Heart right ventricle (tissue), 16 donors: ENCODE measurements at places on chromosomes 5 and 9. TPM values are rescaled to one million over a fixed set of nuclear protein-coding genes. Genes with fewer than 3 reads are reported as not detected.

ADAMTS16 gene
- total RNA-seq = 0.05 TPM

SMIM23 gene
- not detected for total RNA-seq

DNA sequence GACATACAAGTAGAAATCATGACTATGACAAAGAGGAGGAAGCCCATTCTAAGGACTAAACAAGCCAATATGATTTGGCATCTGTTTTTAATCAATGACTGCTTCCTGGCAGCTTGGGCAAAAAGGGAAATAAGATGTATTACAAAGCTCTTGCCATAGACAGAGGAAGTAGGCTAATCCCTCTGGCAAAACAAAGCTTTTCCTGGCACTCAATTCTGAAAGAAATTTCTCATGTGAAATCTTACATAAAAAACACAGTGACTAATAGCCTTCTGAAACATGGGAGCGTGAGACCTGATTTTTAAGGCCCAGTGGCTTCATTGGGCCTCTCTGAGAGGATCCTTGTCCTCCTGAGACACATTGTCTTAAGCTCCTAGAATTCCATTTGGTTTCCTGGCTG lies 93.6 kb downstream of the COL23A1 start:
- no peak for DNase-seq

DNA sequence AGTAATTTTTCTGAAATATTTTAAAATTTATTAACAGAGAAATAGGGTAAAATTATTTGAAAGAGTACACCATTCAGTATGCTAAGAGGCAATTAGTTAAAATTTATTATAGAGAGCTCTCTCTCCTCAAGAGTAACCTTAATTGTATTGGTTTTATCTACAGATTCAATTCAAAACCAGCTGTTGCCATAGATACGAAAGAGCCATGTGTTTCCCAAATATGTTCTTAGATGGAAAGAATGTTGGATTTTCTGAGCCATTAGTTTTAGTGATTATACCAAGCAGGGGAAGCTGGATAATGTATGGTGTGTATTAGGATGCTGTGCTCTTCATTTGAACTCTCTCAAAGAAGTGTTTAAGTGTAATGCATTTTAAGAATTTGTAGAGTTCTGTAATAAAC lies 27.8 kb downstream of the C7 start:
- DNase-seq = no peak

- DNase-seq = no peak
Measured at GRCh38 chr9:15158064-15158463, 149.0 kb downstream of the TTC39B start.

LECT2 gene
- total RNA-seq = not detected

DNA sequence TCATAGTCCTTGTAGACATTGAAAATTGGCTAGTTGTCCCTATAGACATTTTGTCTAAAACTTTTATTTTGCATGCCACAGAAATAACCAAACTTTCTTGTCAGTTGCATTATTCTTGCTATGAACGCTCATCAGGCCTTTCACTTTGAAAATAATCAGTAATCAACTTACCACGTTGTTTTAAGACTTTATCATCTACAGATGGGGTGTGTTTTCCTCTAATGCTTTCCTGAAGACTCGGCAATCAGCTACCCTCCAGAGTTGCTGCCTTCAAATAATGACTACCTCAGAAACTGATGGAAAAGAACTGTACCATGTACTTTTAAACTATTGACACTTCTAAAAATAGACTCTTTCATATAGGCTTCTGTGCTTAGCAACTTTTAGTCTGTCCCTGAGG lies 33.5 kb upstream of the HSPB3 start:
- no peak for DNase-seq

GRCh38 chr5:54243483-54244080 lies 66.8 kb downstream of the ARL15 start:
- DNase-seq = no peak

GRCh38 chr5:145975361-145976066 lies 39.1 kb downstream of the SH3RF2 start:
- DNase-seq = no peak

CDKN2B gene
- total RNA-seq = 2.3 TPM

DNA sequence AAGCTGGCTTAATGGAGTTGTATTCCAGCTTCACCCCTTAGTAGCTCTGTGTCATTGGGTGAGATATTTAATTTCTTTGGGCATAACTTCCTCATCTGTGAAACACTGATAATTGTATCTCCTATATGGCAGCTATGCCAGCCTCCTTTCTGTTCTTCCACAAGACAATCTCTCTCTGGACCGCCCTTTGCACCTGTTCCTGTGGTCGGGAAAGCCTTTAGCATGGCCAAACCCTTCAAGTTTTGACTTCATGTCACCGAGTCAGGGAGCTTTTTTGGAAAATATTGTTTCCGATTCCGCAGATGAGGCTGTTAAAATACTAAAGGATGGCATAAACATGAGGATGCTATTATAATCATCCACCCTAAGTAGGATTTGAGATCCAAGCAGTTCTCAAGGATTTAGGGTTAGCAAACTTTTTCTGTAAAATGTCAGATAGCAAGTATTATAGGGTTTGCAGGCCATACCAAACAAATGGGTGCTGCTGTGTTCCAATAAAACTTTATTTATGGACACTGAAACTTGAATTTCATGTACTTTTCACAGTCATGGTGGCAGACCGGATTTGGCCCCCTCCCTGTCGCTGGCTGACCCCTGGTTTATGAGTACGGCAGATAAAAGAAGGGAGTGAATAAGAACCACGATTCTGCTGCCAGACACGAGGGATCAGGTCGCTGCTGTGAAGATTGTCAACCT lies 695 bp upstream of the NDFIP1 start:
- no peak for DNase-seq

GRCh38 chr9:36659500-36659899 lies 86.8 kb downstream of the MELK start:
- DNase-seq = no peak

KIF24 gene
- total RNA-seq = 0.62 TPM

EQTN gene
- not detected for total RNA-seq

- DNase-seq = no peak
Measured at GRCh38 chr5:16502866-16503265, 37.3 kb upstream of the ZNF622 start.

DNA sequence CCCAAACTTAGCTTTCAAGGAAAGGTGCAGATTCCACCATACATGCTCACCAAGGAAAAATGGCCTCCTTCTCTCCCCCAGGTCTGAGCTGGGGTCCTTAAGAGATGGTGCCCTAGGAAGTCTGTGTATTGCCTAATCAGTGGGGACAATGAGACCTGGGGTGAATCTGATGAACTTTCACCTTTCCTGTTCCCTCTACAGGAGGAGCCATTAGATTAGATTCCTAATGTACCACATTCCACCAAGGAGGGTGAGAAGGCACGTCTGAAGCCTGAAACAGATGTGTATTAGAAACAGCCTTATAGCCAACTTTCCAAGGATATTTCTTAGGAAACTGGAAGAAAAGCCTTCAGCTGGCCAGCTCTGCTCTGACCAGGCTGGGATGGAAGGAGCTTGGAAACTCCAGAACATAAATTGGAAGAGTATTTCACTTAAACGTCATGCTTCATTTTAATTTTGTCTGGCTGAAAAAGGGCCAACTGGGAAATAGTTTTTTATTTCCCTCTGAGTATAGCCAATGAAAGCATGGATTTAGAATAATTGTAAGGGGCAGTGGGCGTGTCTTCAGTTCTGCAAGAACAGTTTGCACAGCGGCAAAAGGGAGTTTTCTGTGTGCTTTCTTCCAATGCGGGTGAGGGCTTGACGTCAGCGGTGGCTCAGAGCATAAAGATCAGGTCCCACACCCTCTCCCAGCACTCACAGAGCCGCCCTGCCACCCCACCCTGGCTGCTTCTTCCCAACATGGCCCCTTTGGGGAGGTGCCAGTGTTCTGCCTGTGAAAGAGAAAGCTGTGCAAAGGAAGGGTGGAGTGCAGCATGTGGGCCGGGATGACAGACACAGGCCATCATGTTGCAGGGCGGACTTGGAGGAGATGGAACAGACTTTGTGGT lies 210.9 kb downstream of the ESM1 start:
- DNase-seq = peak; percentile 66

- peak; percentile 61 for DNase-seq
Measured at GRCh38 chr9:129596541-129597331, 24.2 kb downstream of the C9orf50 start.

GRCh38 chr5:126600631-126601511 lies at the start of gene PHAX:
Gene PHAX (plus strand): TSS chr5:126600947. CDS start chr5:126600963, 16 bp downstream.
- peak; percentile 85 for DNase-seq

DOLK gene
- 8.5 TPM for total RNA-seq

- no peak for DNase-seq
Measured at GRCh38 chr9:27398982-27399653, 102.2 kb upstream of the EQTN start.

DNA sequence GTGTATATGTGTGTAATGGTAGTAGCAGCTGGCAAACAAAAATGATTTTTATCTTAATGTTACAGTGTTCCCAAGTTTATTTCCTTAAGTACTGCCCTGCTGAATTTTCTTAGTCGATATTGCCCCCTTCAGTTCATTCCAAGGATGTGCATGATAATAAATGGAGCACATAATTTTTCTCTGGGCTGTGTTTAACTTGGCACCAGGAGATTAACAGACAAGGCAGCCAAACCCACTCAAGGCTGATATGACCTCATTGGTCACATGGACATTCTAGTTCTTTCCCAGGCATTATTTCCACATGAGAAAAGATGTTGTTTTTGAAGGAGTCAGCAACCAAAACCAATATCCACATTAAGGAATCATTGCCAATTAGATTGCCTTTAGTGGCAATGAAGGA lies 61.8 kb downstream of the COX7C start:
- DNase-seq = no peak

DNA sequence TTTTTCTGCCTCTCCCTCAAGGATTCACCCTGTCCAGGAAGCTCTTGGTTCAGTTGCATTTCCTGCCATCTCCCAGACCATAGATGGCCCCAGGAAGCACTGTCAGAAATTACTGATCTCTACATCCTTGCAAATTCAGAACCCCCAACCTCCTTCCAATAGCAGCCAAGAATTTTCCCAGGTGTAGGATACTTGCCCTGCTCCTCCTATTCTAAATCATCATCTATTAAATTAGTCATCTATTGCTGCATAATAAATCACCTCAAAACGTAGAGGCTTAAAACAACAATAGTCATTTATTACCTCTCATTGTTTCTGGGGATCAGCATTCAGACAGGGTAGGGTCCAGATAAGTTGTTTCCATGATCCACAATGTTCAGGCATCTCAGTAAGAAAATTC lies 26.1 kb upstream of the ADRA1B start:
- no peak for DNase-seq

STPG3 gene
- total RNA-seq = not detected

DNA sequence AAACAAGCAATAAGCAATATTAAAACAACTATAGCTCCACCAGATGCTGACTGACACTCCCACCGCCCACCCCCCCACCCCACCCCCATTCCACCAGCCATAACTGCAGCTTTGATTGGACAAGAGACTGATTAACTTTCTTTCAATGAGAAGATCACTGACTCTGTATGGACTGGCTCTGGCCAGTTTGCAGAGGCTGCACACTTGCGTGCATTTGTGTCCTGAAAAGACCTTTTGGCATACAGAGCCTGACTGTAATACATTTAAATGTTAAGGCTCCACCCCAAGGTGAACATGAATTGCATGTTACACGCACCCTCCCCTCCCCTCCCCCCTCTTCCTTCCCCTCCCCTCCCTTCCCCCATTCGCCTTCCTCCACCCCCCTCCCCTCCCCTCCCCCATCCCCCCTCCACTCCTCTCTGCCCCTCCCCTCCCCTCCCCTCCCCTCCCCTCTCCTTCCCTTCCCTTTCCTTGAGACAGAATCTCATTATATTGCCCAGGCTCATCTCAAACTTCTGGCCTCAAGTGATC lies 31.1 kb downstream of the FGD3 start:
- DNase-seq = no peak

DNA sequence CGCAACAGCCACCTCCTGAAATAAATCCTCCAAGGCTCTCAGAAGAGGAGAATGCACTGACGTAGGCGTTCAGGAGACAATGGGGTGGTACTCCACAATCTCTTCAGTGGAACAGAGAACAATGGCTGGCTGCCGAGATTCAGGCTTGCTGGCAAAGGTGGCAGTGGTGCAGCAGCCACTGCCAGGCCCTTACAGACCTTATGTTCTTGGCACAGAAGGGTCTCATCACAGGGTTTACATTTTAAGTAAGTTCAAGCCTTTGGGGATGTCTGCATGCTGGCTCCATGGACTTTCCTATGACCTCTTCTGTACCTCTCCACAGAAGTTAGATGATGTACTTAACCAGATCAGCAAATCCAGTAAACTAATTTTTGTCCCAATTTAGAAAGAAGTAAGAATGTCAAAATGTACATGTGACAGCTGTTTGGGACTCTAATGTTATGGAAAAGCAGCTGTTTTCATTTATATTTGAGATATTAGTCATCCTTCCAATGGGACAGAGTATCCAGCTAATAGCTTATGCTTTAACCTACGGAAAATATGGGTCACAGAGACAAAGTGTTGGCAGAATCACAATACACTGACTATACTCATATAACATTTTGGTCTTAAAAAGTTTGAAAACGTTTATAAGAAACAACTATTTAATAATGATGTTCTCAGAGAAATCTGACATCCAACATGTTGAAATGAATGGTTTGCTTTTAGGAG lies 180.9 kb downstream of the MAPKAP1 start:
- DNase-seq = peak; percentile 68

GRCh38 chr5:155017610-155018009 lies 4.1 kb downstream of the KIF4B start:
- no peak for DNase-seq

GRCh38 chr9:133512253-133513213 lies 12.2 kb downstream of the MYMK start:
- DNase-seq = no peak

DNA sequence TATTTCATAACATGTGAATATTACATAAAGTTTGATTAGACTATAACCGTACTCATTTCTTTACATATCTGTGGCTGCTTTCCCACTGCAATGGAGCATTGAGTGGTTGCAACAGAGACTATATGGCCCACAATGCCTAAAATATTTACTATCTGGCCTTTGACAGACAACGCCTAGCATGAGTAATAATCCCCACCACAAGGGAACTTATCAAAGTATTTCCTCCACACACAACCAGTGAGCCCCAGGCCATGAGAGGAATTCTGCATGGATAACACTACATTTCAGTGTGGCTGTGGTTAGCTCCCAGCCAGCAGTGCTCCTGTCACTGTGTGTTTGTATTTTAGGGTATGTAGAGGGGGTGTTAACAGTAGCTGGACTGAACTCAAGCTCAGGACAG lies 54.8 kb downstream of the FAM81B start:
- DNase-seq = no peak
